ENCODE measurements at places on chromosomes 13 and 19. TPM values are rescaled to one million over a fixed set of nuclear protein-coding genes. Genes with fewer than 3 reads are reported as not detected.
A peak's percentile ranks its signal among the peaks of the same experiment; 100 is the strongest.

SLC10A2 gene
- total RNA-seq = not detected

PBX4 gene
- 7.2 TPM for total RNA-seq

CTXN1 gene
- total RNA-seq = 14.7 TPM

FFAR1 gene
- not detected for total RNA-seq

KCNN1 gene
- total RNA-seq = 14.0 TPM

LIM2 gene
- not detected for total RNA-seq

SH3GL1 gene
- total RNA-seq = 14.3 TPM

ZNF729 gene
- total RNA-seq = 0.11 TPM

PINLYP gene
- 3.4 TPM for total RNA-seq

PSG5 gene
- total RNA-seq = not detected

PROSER3 gene
- total RNA-seq = 7.8 TPM

DNA sequence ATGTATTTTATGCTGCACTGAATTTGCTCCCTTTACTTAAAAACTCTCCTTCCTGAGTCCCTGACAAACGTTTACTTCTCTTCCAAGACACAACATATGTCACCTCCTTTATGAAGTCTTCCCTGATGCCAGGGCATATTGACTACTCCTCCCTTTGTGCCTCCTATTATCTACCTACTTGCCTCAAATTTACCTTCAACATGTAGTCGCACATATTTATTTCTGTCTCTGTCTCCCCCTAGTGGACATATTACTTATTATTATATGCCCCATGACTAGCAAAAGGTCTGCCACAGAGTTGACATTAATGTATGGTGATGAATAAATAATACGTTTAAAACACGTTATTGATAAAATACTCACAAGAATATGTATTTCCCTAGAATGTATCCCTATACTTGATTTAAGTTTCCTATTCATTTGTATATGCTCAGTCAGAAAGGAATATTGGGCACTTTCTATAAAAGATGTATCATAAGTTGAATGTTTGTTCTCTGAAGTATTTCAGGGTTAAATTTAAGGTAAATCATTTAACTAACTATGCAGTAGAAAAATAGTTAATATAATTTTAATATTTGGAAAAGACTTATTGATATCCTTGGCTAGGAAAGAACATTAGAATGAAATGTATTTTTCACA lies 250.3 kb upstream of the ATXN8OS start:
- DNase-seq = peak; percentile 6

- DNase-seq = no peak
These were observed 49.4 kb upstream of the INTS6 start for GRCh38 chr13:51502153-51502651.

- DNase-seq = no peak
These were observed 14.9 kb upstream of the INTS6 start for GRCh38 chr13:51467730-51468129.

DNA sequence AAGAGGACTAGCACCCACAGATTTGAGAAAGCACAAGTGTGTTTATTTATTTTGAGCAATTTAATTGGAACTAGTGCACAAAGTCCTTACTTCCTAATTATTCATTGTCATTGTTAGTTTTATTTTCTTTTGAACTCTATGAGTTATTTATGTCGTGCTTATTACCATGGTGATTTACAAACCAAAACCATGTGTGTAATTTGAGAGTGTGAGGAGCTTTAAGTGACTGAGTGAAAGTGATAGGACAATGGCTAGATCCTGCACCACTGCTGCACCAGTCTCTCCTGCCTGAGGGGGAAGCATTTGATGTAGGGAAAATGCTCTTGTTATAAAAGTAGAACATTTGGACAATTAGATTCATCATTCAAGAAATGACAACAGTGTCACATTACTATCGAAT lies 172.3 kb upstream of the KLF12 start:
- DNase-seq = no peak

DNA sequence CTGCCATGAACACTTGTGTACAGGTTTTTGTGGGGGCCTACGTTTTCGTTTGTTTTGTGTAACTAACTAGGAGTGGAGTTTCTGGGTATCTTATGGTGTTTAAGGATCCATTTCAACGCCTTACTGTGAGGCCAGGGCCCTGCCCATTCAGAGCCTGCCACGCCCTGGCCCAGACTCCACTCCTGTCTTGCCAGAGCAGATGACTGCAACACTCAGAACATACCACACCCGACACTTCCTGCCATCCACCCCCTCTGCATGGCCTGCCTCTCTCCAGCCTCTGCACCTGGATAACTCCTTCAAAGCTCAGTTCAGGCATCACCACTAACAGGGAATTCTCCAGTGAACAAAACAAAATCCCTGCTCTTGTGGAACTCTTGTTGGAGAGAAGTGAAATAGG lies 43.2 kb downstream of the RGCC start:
- DNase-seq = no peak

- no peak for DNase-seq
These were observed 141.6 kb upstream of the SOX1 start for GRCh38 chr13:111925146-111925875.

DNA sequence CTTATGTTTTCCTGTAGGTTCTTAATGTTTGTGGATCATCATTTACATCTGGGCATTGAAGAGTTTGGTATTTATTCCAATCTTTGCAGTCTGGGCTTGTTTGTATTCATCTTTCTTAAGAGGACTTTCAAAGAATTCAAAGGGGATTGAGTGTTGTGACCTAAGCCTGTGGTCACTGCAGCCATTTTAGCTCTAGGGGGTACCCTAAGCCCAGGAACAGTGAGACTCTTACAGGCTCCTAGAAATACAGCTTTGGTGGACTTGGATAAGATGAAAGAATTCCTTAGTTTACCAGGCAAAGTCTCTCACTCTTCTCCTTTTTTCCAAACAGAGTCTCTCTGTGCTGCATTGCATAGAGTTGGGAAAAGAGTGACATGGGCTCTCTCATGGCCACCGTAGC lies 2539.0 kb upstream of the PCDH20 start:
- no peak for DNase-seq

DNA sequence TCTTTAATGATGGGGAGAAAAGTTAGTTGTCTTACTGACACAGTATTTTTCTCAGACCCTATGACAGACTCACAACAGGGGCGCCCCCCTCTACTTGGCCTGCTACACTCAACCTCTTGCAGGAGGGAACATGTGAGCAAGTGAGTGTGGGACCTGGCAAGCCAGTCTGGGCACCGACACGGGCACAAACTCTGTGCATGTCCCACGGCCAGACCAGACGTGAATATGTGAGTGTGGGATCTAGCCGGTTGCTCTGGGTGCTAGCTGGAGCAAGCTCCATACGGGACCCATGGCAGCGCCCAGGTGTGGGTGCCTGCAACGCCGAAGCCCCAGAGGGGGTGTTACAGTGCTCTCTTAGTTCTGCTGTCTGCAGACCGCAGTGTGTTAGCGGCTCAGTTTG lies 1437.3 kb upstream of the MIR17HG start:
- no peak for DNase-seq

DNA sequence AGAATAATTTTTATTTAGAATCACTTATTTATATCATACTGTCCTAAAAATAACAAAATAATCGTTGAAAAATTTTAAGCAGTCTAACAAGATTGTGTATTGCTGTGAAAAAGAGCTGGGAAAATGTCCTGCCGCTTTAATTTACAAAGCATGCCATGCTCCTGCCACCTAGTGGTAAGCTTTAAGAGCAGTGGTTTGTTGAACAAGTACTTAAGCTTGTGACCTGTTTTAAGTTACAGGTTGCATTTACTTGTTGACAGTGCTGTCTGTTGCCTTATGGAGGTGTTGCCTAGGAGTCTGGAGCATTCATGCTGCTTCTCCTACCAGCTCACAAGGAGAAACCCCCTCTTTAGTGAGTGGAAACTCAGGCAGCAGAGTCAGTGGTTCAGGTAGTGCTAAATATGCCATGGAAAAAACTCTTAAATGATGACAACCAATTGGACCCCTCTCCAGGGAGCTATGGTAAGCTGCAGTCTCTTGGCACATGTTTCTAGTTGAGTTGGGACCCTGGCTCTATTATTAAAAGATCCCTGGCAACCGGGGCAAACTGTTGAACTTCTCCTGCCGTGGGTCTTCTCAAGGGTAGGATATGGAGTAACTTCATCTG lies 68.4 kb downstream of the SPATA13 start:
- DNase-seq = peak; percentile 56

DNA sequence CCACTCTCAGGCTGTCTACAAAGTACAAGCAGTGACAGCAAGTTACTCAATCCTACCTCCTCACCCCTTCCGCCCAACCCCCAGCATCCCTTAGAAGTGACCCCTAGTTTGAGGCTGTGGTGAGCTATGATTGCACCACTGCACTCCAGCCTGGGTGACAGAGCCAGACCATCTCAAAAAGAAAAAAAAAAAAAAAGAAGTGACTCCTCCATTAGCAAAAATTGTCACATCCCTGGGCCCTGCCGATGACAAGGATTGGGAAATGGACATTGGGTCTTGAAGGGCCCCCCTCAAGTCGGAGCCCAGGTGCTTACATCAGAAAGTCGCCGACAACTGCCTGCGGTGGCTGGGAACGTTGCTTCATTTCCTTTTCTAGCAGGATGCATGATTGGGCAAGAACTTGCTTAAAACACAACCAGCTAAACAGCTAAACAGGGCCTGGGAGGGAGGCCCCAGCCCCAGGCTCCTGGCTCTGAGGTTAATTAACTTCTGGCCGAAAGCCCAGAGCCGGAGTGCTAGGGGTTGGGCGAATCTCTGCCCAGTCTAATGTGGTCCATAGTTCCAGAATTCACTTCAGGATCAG lies 15.3 kb downstream of the RAB3D start:
- DNase-seq = peak; percentile 82

GRCh38 chr19:9552536-9553274 lies 14.3 kb upstream of the ZNF426 start:
- DNase-seq = no peak

DNA sequence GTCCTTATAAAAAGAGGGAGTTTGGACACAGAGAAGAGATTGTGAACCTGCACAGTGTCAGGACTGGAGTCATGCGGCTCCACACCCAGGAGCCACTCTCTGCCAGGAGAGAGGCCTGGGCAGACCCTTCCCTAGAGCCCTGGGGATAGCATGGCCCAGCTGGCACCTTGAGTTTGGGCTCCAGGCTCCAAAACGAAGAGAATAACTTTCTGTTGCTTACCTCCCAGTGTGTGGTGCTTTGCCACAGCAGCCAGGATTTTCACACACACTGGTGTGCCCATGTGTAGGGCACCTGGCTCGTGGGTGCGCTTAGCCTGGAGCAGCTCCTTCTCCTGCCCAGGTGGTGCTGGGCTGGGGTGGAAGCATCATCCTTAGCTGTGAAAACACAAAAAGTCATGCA lies 344.3 kb downstream of the TEX29 start:
- DNase-seq = no peak

GRCh38 chr13:24267274-24267673 lies 42.1 kb upstream of the C1QTNF9 start:
- no peak for DNase-seq

GRCh38 chr13:110801044-110801443 lies 87.5 kb downstream of the ING1 start:
- no peak for DNase-seq

DNA sequence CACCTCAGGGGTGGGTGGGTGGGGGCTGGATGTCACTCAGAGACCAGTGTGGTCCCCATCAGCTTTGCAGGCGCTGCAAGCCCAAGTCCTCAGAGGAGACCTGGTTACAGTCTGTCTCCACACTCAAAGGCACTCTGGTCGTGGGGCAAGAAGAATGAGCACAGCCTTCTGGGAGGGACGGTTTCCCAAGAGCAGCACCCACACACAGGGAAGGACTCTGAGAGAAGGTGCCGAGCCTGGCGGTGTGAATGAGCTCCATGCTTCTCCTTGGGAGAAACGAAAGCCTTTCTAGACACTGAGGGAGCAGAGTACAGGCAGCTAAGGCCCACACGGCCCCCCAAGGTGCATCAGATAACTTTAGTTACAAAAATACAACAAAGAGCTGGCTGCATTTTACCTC lies 473.6 kb downstream of the FOXO1 start:
- DNase-seq = no peak

- no peak for DNase-seq
These were observed 13.0 kb upstream of the FPR3 start for GRCh38 chr19:51781999-51782398.

- DNase-seq = no peak
These were observed 21.9 kb downstream of the SPRY2 start for GRCh38 chr13:80319004-80319403.

GRCh38 chr19:44107751-44108150 lies 5.4 kb upstream of the ZNF225 start:
- no peak for DNase-seq

GRCh38 chr13:49693191-49693733 lies 2.0 kb upstream of the EBPL start:
- DNase-seq = no peak

DNA sequence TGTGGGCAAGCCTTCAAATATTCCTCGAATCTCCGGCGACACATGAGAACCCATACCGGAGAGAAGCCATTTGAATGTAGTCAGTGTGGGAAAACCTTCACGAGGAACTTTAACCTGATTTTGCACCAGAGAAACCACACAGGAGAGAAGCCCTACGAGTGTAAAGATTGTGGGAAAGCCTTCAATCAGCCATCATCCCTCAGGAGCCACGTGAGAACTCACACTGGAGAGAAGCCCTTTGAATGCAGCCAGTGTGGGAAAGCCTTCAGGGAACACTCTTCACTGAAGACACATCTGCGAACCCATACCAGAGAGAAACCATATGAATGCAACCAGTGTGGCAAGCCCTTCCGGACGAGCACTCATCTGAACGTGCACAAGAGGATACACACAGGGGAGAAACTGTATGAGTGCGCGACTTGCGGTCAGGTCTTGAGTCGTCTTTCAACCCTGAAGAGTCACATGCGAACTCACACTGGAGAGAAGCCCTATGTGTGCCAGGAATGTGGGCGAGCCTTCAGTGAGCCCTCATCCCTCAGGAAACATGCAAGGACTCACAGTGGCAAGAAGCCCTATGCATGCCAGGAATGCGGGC lies 28.8 kb downstream of the ZNF333 start:
- DNase-seq = no peak

GRCh38 chr13:44686531-44686934 lies 110.4 kb upstream of the TSC22D1 start:
- DNase-seq = no peak

GRCh38 chr13:112444416-112445399 lies 68.6 kb downstream of the SPACA7 start:
- no peak for DNase-seq

GRCh38 chr19:16441661-16442162 lies 30.1 kb downstream of the EPS15L1 start:
- no peak for DNase-seq

GRCh38 chr13:97844151-97844550 lies 109.3 kb upstream of the IPO5 start:
- no peak for DNase-seq

DNA sequence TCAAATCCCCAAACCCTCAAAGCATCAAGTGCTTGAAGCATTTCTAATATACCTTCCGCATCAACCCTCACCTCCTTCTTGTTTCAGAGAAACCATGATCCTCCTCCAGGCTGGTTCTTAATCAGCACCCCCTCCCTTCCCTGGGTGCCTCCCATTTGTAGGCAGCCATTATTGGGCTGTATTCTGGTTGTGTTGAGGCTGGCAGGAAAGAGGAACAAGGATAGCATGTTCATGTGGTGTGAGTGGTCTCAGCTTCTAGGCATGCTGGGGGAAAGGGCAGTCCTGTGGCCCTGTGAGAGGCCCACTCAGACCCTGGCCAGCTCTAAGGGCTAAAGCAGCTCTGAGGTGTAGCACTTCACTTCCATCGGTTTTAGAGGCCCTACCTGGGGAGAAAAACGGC lies 18.9 kb upstream of the TRIM13 start:
- DNase-seq = no peak

GRCh38 chr13:113607056-113607888 lies 22.7 kb downstream of the TFDP1 start:
- no peak for DNase-seq

- no peak for DNase-seq
These were observed 6.8 kb downstream of the PLEKHJ1 start for GRCh38 chr19:2229103-2230032.

All from spinal cord (tissue), 10 donors.